Fibroblast of skin of right quadriceps (primary cell): ENCODE measurements at places on chromosomes 2 and 18.

DNA sequence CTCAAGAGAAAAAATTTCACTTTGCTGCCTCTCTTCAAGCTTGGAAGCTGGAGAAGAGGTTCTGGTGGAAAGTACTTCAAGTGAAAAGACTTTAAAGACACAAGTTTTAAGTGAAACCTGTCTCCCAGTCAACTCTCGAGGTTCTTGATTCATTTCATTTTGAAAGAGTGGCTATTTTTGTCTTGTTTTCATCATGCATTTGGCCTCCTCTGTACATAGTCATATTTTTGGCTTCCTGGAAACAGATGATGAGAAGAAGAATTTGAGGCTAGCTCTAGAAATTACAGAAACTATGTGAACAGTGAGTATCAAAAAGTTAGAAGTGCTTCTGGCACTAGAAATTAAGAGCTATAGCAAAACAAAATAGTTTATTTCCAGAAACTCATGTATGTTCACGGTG, 124.8 kb downstream of the DTNA start:
- peak; percentile 20 for DNase-seq

DNA sequence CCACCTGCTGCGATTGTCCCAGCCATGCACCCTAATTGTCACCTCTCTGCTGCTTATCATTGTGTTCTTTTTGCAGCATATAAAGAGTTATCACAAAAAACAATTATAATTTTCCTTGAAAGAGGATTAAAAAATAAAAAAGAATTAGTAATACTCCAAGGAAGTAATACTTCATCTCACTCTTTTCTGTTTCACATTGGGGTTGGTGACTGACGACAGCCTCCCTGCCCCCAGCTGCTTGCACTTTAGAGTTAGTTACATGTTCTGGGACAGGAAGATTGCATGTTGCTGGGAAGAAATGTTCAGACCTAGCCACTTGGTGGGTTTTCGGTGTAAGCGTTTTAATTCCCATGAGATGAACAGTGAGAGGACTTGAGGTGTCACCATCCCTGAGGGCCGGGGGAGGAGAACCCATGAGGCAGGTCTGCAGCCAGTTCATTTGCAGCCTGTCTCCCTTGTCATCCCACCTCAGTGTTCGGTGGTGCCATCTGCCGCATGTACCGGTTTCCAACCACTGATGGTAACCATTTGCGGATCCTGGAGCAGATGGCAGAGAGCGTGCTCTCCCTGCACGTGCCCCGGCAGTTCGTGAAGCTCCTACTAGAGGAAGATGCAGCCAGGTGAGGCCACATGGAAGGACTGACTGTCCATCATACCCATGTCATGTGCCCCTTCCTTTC, 69.1 kb downstream of the COA5 start:
- no peak for DNase-seq

DNA sequence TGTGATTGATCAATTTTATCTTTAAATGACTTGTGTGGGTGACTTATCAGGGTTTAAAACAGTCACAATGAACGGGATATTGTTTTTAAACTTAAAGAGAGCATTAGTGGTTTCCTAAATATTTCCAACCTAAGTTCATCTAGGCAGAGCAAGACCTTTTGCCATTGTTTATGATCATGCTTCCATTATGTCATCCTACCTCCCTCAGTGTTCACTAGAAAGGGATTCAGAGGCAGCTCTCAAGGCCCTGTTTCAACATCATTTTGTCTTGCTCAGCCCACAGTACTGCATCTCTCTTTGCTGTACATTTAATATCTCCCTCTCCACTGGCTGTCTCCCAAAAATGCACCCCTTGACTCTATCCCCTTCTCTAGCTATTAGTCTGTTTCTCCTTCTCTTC, 21.5 kb upstream of the PELI1 start:
- DNase-seq = peak; percentile 28

GRCh38 chr2:238235331-238235732, 4.5 kb downstream of the HES6 start:
- no peak for DNase-seq

DNA sequence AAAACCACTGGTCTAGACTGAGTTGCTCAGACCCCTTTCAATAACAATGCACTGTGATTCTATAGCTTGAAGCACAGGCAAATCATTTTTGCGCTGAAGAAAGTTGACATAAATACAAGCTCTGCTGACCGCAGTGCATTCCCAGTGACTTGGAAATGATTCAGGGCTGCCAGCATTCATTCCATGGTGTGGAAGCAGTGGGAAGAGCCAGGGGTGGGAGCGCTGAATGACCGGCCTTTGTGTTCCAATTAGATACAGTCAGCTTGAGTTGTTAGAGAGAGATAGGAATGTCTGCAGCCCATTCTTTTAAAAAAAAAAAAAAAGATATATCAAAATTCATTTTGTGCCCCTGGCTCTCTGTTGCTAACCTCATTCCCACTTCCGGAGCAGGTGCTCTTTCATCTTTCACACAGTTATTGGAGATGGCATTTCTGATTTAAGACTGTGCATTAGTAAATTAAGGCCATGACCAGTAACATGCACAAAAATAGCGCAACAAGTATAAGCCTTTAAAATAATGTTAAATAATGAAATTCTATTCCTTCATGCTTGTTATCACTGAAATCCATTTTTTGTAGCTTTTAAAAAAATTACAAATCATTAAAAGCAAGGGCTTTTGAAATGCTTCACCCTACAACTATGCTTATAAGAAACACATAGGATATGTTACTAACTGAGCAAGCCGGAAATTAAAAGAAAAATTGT, 59.4 kb upstream of the CTLA4 start:
- peak; percentile 97 for DNase-seq

- peak; percentile 7 for DNase-seq
These were observed 376.4 kb downstream of the RBM43 start for GRCh38 chr2:150885236-150885635.

DNA sequence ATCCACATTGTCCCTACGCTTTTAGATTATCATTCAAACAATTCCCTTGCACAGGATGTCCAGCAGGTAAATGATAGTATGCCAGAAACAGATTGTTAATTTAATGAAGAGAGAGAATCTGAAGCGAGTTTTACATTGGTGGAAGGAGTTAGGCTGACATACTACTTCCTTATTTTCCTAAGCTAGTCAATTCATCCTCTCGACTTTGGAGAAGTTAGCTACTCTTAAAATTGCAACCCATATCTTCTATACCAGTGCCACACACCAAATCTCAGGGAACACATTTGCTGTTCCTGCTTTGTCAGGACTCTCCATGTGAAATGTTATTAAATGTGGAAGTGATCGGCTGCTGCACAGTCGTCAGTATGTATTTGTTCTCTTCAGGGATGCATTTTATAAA, 249.2 kb downstream of the NAPG start:
- no peak for DNase-seq

DNA sequence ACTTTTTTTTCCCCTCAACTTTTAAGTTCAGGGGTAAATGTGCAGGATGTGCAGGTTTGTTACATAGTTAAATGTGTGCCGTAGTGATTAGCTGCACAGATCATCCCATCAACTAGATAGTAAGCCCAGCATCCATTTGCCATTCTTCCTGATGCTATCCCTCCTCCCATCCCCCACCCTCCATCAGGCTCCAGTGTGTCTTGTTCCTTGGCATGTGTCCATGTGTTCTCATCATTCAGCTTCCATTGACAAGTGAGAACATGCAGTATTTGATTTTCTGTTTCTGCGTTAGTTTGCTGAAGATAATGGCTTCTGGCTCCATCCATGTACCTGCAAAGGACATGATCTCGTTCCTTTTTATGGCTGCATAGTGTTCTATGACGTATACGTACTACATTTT, 47.2 kb upstream of the STON1 start:
- DNase-seq = peak; percentile 14

- DNase-seq = peak; percentile 57
These were observed 89.6 kb downstream of the UXS1 start for GRCh38 chr2:106104332-106105062.

GRCh38 chr18:23085066-23085465, 50.2 kb upstream of the CABLES1 start:
- no peak for DNase-seq

- DNase-seq = no peak
These were observed 7.4 kb upstream of the ACYP2 start for GRCh38 chr2:54107903-54108615.

DNA sequence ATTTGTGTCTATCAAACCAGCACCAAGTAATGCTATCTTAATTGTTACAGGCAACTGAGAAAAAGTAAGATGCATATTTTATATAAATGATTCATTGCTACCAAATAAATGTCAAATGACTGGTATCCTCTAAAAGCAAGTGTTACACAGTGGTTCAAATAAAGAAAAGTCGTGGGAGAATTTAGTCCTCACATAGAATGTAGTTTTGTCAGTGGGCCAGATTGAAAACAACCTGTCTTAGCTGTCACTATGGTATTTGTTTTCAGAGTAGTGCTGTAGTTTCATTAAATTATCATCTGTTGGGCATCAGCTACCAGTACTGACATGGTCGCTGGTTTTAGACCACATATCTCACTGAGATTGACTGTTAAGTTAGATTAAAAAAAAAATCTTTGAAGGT, 10.2 kb upstream of the EIF2AK3 start:
- no peak for DNase-seq

DNA sequence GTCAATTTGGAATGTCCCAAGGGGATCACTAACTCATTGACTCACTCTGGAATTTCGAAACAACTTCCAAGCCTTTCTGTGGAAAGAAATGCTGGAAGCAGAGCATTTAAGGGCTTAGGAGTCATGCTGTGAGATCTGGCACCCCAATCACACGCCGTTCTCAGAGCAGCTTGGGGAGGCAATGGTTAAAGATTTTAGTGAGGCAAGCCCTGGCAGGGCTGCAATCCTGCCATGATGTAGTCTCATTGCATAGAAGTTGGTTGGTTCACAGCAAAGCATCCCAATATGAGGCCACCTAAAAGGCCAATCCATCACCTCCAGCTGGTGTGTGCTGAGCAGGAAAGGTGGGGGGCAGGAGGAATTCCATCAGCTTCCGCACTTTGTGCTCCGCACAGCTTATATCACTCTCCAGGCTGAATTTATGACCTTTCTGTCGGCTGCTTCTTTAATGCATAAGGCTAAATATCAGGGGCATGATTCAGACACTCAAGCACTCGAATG, 1043.9 kb upstream of the POU3F3 start:
- peak; percentile 90 for DNase-seq

DNA sequence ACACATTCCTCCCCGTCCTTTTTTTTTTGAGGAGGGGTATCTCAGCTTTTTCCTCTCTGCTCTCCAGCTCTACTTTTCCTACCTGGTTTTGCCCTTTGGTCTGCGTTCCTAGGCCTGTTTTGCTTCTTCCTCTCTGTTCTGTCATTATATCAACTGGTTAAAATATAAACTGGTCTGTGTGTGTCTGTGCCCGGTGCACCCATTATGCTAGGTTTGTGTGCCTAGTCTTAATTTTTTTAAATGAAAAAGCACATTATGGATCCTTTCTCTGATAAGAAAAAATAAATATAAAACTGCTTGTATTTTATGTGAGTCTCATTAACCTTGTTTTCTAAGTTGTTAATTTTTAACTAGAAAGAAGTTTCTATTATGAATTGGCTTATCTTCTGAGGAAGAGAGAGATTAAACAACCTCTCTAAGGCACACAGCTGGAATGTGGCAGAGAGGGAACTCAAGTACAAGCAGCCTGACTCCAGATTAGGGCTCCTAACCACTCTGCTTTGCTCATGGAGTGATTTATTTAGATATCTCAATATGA, 17.4 kb downstream of the SLC38A11 start:
- DNase-seq = no peak

GRCh38 chr2:199663157-199663556, 187.8 kb downstream of the FTCDNL1 start:
- DNase-seq = no peak

DNA sequence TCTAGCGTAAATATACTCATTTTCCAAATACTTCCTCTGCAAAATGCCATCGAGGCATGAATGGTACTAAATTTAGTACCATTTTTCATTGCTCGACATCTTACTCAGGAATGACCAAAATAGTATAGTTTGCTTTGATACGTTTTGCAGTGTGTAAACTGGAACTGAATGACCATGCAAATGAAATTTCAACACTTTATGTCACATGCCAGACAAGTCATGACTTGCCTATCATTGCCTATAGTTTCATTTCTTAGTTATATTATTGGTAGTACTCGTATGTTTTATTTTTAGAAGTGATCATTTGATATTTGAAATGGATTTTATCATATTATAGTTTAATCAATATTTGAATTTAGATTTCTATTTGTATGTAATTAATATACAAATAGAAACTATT, 9.1 kb downstream of the MSTN start:
- DNase-seq = no peak

GRCh38 chr2:187644981-187645380, 90.7 kb upstream of the TFPI start:
- DNase-seq = peak; percentile 22

- no peak for DNase-seq
These were observed 279.8 kb downstream of the PLCL1 start for GRCh38 chr2:198084156-198084555.

- DNase-seq = no peak
These were observed 117.3 kb downstream of the PLB1 start for GRCh38 chr2:28613186-28613585.

GRCh38 chr18:13530879-13531387, 195.4 kb downstream of the FAM210A start:
- DNase-seq = peak; percentile 31

GRCh38 chr2:66555501-66556324, 120.8 kb downstream of the MEIS1 start:
- DNase-seq = peak; percentile 35

DNA sequence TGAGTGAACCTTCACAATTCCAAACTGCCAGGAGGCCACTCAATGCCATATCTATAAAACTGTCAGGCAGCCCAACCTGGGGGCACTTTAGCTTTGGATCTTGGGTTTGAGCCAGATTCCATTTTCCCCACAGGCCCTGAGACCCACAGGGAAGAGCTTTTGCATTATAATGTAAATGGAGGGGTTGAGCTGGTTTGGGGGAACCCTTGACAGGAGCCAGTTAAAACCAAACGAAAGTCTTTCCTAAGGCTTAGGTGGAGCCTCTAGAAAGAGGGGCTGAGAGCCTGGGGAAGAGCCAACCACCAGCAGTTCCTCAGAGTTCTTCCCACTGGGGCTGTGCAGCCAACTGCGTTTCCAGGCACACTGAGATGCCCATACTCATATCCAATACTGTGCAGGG, 42.7 kb downstream of the BCL11A start:
- DNase-seq = no peak

- no peak for DNase-seq
These were observed 57.2 kb downstream of the INPP4A start for GRCh38 chr2:98501876-98502275.

- no peak for DNase-seq
These were observed 125.2 kb downstream of the RTP5 start for GRCh38 chr2:241994556-241995213.

GRCh38 chr2:172436889-172437288, 9.5 kb downstream of the ITGA6 start:
- no peak for DNase-seq

DNA sequence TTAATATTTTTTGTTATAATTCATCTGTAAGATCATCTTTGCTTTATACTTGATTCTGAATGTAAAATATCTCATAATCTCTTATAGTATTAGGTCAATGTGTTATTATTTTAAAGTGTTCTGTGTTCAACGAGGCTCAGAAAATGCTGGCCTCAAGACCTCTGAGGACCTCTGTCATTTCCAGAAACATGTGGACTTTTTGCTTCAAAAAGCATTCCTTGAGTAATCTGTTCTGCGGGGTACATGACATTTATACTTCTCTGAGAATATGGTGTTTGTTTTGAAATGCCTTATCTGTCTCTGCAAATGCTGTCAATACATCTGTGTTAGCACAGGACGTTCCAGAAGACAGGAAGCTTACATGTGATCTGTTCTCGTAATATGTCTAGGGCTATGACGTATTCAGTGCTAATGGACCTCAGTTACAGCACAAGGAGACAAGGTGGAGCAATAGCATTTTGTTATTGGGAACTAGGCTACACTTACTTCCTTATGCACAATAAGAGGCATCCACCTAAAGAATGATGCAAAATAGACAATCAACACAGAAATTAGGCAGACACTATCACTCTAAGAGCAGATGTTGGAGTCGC, 37.6 kb upstream of the IL1RL1 start:
- DNase-seq = no peak
